Glutamatergic neuron (in vitro differentiated cells): ENCODE measurements at places on chromosomes 2 and 18. TPM values are rescaled to one million over a fixed set of nuclear protein-coding genes. Genes with fewer than 3 reads are reported as not detected.

DNA sequence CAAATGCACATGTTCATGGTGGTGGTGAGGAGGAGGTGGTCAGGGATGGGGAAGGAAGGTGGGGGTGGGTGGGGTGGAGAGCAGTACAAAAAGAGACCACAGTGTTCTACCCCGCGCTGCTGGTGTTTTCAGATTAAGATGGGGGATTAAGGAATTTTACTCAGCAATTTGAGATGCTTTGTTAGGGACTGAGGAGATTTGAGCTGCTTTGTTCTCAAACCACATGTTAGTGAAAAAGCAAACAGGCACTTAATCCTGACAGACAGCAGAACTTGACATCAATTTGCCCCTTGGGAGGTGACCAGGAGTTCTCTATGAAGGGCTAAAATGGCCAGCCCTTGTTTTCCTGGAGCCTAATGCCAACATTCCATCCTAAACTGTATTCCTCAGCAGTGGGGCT lies 244.5 kb downstream of the MEIS1 start:
- no peak for DNase-seq

GRCh38 chr2:228600265-228600664 lies 418.8 kb upstream of the SPHKAP start:
- no peak for DNase-seq

GRCh38 chr2:195490319-195490718 lies 166.7 kb upstream of the SLC39A10 start:
- DNase-seq = no peak

- DNase-seq = peak; percentile 53
Measured at GRCh38 chr18:69402533-69402989, 1.9 kb downstream of the DOK6 start.

- peak; percentile 94 for DNase-seq
Measured at GRCh38 chr2:238240757-238241711, 1.2 kb upstream of the HES6 start.

DNA sequence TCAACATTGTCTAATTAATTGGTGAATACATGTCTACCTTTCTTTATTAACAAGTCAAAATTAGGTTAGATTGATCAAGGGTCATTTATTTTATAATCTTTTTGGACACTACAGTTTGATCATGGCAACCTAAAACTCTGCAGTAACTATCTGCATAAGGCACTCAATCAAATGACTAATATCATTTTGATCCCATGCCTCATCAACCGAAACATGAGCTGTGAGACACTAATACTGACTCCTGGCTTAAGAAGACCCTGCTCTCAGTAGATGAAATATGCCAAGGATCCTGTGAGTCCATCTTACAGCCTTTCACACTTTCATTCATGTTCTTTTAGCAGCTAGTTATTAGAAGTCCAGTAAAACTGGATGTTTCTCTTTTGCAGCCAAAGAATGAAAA lies 169.4 kb upstream of the CAVIN2 start:
- no peak for DNase-seq

GRCh38 chr18:63317556-63317946 lies 2.0 kb downstream of the BCL2 start:
- DNase-seq = no peak

GRCh38 chr2:142718576-142719155 lies 158.8 kb upstream of the KYNU start:
- no peak for DNase-seq

DNA sequence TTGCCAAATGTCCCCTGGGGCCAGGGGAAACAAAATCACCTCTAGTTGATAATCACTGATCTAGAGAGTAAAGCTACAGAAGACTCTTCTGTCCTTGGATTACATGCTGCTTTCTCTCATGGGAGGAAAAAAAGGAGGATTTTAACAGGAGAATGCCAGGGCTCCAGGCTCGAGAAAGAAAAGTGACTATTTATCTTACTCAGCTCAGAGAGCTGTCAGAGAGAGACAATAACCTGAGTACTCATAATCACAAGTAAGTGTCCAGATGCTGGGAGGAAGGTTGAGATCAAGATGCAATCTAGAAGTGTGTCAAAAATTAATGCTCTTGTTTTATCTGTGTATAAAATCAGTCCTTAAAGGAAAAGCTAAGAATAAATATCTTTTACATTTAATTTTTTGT lies 133.3 kb downstream of the PTRHD1 start:
- DNase-seq = no peak

- no peak for DNase-seq
Measured at GRCh38 chr2:38466409-38466808, 89.3 kb upstream of the ATL2 start.

DNA sequence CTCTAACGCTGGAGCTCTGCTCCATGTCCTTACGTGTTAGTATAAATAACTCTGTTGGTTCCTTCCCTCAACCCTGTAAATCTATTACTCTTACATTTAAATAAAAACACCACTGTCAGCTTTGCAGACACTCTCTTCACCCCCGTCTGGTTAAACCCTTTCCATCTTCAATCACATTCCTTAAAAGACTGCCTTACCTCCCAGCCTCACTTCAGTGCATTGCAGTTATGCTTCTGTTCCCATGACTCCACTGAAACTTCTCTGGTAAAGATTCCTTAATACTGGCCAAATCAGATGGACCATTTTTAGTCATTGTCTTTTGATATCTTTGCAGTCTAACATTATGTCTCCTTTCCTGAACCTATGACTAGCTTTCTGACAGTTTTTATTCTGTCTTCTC lies 61.7 kb downstream of the EML4 start:
- DNase-seq = no peak

GRCh38 chr2:104385743-104386142 lies 468.2 kb upstream of the POU3F3 start:
- DNase-seq = no peak

- DNase-seq = peak; percentile 14
Measured at GRCh38 chr18:40939656-40940515, 1015.1 kb upstream of the PIK3C3 start.

GRCh38 chr2:159715451-159715850 lies 3.1 kb downstream of the MARCHF7 start:
- no peak for DNase-seq

GRCh38 chr2:18703555-18703954 lies 114.2 kb upstream of the NT5C1B start:
- no peak for DNase-seq

DNA sequence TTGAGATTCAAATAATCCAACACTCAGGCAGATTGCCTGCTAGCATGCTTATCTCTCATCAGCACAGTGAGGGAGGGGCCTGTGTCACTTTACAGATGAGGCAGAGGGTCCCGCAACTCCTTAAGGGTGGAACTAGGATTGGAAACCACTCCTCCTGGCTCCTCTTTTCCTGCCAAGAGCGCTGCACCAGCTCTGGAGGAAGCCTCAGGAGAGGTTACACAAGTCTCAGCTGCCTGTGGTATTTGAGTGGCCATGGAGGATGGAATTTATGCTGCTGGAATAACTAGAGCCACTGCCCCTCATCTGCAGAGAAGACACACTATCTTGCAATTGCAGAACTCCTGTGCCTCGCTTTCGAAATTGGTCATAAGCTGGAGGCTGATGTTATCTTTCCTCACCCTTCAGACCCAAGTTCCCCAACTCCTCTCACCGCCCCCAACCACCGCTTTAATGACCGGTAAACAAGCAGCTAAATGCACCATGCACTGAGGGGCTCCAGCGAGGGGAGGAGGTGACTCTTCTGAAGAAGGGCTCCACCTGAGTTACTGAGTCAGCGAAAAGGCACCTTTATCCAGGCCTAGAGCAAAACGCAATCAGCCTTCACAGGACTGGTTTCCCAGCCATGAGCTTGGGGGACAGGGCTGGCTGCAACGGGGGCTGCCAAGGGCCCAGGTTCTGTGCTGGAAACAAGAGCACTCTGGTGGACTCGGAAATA lies 245.8 kb downstream of the SOX11 start:
- DNase-seq = no peak

DNA sequence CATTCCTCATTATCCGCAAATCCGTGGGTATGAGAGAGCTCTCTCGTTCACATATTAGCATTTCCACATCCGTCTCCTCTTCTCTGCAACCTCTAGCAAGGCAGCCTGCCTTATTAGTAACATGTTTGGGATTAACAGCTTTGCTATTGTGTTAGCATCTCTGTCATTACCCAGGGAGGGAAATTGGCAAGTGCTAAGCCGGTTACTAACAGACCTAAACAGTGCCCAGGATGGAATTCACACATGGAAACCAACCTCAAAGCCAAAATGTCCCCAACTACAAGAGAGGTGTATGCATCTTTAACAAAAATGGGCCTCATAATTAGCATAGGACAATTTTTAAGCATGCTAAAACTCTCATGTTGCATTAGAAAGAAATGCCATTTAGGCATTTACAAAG lies 309.0 kb upstream of the MEIS1 start:
- DNase-seq = no peak

DNA sequence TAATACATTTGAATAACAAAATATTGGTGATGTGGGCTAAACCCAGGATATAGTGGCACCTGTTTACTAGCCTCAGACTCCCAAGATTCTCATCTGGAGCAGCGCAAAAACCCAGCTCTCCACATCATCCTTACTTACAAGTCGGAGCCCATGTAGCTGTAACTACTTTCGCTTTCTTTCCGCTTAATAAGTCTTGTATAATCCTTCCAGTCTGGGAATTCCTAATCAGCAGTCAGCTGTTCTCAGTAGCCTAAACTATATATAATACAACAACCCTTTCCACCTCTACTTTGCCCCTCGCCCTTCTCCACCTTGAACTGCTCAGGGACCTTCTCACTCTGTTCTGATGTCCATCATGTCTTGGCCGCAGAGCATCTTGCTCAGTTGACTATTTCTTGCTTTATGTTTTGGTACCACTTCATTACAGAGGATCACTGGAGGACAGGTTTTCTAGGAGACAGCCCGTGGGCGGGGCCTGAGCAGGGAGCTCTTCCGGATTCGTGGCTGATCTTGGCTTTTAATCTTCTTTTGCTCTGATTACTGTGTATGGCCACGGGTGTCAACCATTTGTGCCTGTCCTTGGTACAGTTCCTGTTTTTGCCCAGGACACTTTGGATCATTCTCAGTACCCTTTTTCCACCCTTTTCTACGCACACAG lies 119.9 kb upstream of the SERTAD2 start:
- DNase-seq = no peak

GRCh38 chr2:172864182-172864581 lies 128.5 kb downstream of the RAPGEF4 start:
- peak; percentile 81 for DNase-seq

DNA sequence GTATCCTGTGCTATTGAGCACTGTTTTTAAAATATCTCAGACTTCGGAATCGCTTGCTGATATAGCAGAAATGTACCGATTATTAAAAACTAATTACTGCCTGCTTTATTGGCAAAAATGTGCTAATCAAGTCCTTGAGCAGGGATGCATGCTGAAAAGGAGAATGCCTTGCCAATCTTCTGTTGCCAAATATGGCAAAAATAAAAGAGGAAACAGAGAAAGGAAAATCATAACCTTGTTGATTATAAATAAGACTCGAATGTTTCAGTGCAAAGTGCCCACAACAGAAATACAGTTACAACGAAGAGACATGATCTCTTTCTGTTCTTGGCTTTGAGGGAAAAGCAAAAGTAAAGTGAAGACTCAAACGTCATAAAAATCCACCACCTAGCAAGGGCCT lies 248.5 kb downstream of the TMEM182 start:
- DNase-seq = no peak

DNA sequence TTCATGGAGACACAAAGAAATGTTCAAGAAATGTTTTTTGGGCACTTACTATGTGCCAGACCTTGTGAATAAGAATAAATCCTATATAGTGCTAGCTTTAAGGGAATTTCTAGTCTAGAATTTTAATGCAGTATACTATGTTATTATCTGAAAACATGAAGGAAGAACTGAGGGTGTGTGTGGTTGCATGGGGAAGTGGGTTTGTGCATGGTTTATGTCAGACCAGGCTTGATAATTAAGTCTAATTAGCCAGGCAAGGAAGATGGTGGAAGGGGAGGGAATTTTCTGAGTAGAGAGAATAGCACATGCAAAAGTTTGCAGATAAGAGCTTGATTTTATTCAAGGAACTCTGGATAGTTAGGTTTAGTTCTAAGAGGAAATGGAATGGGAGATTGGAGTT lies 6.5 kb downstream of the RBBP8 start:
- DNase-seq = no peak

DNA sequence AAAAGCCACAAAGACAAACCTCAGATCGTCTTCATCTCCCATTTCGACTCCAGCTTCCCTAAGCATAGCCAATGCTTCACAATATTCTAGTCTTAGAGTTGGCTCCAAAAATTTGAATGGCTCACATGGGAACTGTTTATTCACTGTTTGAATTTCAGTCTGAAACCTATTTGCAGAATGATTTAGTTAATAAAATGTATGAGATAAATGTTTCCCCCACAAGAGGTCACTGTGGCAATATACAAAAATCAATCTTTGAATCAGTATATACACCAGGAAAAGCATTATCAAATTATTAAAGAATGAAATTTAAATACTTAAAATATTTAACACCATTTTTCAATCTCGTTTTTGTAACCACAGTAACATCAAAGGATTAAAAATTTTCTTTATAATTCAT lies 40.0 kb upstream of the MCM6 start:
- no peak for DNase-seq

GRCh38 chr2:236765478-236765877 lies 195.9 kb downstream of the ACKR3 start:
- DNase-seq = no peak

DNA sequence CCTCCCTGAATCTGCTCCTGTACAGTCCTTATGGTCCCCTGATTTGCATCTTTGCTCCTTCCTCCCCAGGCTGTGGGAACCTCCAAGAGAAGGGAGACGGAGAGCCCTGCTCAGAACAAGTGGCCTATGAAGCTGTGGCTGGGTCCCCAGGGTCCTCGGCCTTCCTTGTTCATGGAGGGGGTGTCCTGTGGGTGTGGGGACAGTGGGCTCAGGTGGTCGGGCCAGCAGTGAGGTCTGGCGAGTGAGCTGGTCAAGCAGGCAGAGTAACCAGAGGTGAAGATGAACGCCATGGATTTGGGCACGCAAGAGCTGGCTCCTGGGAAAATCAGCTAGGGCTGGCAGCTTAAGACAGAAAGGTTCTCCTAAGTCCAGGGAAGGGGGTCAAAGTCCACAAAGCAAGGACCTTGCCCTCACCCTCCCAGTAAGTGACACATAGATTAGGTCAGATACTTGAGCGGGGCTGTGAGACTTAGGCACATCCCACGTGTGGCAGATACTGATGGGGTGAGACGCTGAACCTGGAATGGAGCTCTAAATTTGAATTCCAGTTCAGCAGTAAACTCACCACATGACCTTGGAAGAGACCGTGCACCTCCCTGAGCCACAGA lies 24.8 kb downstream of the GNLY start:
- no peak for DNase-seq

- DNase-seq = peak; percentile 54
Measured at GRCh38 chr2:45000341-45000901, 8.8 kb downstream of the SIX2 start.

GRCh38 chr2:166314022-166314759 lies 61.6 kb downstream of the SCN9A start:
- no peak for DNase-seq

Gene SH2D6
- total RNA-seq = 0.64 TPM

Gene CRYBA2
- total RNA-seq = 0.49 TPM

Gene CHRND
- 2.2 TPM for total RNA-seq

Gene GALNT13
- total RNA-seq = 5.5 TPM

Gene STAT4
- total RNA-seq = 0.74 TPM

Gene UGT1A10
- total RNA-seq = not detected

Gene ASB18
- total RNA-seq = not detected

Gene LRATD1
- total RNA-seq = 19.4 TPM

Gene LBX2
- total RNA-seq = 0.96 TPM

Gene TSPYL6
- total RNA-seq = 0.27 TPM

Gene TRIB2
- total RNA-seq = 131 TPM

Gene AP1S3
- total RNA-seq = 3.1 TPM

Gene GREB1L
- 154 TPM for total RNA-seq

Gene SMAD7
- 10.8 TPM for total RNA-seq

Gene GPR35
- total RNA-seq = 1.5 TPM

Gene CHN1
- total RNA-seq = 212 TPM

Gene TEX44
- not detected for total RNA-seq

Gene GYPC
- total RNA-seq = 2.0 TPM

Gene NT5C1B
- not detected for total RNA-seq

Gene REG1A
- 1.1 TPM for total RNA-seq
